Renal cortical epithelial cell (primary cell): ENCODE measurements at places on chromosomes 1 and 21.
A peak's percentile ranks its signal among the peaks of the same experiment; 100 is the strongest.

DNA sequence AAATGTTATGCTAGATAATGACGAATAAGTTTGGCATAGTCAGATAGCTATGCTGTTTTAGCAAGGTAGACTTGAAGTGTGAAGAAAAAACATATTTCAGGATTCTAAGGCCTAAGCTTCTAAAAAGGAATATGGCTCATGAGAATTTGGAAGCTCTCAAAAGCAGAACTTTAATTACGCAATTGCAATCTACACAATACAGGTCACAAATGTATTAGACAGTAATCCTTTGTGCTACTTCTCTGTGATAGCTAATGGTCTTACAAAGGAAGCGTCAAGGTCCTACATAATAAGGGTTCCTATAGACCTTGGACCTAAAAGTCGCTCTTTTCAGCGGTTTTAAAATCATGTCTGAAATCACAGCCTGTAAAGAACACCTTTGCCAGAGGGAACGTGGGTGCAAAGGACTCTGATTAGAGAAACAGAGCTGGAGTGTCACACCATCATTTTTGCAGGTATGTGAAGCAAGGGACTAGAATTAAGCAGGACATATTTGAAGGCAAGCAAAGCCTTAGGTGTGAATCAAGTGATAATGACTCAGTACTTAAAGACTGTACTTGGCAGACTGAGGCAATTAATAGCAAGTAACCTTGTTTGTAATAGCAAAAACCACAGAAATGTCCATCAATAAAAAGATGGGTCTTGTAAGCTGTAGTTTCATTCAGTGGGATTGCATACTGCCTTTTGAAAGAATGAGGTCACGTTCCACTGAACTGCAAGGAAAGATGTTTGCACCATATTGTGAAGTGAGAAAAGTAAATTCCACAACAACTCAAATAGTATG is 420.2 kb downstream of the KCTD3 start:
- DNase-seq = peak; percentile 75

DNA sequence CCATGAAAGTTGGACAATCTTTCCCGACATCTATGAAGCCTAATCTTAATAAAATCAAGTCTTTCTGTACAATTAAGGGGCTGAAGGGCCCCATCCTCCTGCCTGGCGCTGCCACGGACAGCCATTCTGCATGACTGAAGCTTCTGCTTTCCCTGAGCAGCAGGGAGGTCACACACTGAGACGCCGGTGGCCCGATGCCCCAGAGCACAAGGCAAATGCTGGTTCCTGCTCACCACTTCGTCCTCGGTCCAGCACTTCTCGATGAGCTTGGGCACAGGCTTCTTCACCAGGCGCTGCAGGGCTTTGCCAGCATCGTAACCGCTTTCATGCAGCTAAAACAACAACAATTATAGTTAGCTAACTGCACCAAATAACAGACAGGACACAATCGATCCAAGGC is 147.8 kb downstream of the SLC45A1 start:
- no peak for DNase-seq

- DNase-seq = no peak
Observed at GRCh38 chr1:181577475-181577874, 94.2 kb downstream of the CACNA1E start.

GRCh38 chr1:15148941-15149340 is 4.6 kb upstream of the TMEM51 start:
- no peak for DNase-seq

GRCh38 chr1:3368711-3369445 is 85.6 kb upstream of the ARHGEF16 start:
- DNase-seq = no peak

DNA sequence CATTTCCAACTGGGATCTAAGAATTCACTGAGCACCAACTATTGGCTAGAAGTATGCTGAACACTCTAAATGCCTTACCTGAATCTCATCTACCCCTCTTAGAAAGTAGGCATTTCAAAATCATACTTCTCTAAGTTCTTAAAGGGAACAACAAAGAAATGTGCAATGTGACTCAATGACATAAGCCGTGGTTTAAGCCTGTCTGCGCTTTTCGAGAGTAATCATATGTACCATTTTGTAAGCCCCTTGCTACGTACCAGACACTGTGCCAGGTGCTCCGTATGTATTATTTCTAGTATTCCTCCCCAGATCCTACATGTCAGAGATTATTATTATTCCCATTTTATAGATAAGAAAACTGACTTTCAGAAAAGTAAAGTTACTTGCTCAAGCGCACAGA is 454.2 kb downstream of the SETD4 start:
- DNase-seq = no peak

GRCh38 chr1:29517251-29518086 is 281.1 kb downstream of the PTPRU start:
- no peak for DNase-seq

DNA sequence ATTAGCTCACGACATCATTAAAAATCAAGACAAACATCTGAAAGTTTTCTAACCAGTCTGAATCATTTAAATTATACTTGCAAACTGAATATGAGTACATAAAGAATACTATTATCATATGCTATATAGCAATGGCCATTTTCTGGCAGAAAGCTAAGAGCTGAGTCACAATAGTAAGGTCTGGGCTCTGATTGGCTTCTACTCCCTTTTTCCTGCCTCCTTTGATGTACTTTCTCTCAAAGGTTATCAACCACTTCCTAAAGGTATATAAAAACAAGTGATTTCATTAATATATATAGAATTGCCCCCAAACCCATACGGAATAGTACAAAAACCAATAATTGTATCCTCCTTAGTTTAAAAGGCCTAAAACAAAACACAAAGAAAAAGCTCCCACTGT is 7.0 kb downstream of the KCNA3 start:
- DNase-seq = no peak

DNA sequence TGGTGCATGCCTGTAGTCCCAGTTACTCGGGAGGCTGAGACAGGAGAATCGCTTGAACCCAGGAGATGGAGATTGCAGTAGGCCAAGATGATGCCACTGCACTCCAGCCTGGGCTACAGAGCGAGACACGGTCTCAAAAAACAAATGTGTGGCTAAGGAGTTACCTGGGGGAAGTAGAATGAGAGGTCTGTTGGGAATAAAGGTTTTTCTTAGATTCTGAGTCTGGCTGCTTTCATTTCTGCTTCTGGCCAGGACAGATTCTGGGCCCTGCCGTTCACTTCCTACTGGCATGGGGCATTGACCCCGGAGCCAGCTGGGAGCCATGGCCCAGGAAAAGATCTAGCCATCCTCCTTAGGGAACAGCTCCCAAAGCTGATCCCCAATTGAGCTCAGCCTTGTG is 420 bp upstream of the DCDC2B start:
- no peak for DNase-seq

DNA sequence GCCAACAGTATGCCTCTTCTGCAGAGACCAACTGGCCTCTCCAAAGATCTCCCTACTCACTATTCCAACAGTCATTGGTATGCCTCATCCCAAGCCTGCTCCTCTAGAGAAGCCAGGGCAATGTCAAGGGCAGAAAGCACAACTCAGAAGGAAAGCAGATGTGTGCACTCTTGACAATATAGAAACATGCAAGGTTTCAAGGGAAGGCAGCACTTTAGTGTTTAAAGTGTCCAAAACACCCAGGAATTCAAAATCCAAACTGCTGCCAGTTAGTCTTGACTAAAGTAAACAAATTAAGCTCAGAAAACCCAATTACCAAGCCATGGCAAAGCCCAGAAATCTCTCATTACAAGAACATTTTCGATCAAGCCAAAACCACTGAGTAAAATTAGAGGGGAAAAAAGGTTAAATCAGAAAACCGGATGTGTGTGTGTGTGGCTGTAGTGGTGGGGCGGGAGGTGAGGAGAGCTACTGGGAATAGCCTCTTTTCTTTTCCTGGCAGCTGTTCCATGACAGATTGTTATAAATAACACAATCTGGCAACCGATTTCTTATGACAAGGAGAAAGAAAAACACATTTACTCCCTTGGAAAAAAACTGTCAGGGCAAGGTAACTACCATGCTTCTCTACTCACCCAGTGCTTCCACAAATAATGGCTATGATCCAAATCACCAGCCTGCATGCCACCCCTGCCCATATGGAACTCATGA is 39.2 kb downstream of the EIF2B3 start:
- DNase-seq = peak; percentile 42

- DNase-seq = peak; percentile 88
Observed at GRCh38 chr21:29271927-29272333, 26.8 kb upstream of the BACH1 start.

- DNase-seq = peak; percentile 59
Observed at GRCh38 chr1:31095298-31095981, 29.9 kb upstream of the PUM1 start.

- DNase-seq = no peak
Observed at GRCh38 chr1:171052977-171053376, 37.7 kb upstream of the FMO3 start.

DNA sequence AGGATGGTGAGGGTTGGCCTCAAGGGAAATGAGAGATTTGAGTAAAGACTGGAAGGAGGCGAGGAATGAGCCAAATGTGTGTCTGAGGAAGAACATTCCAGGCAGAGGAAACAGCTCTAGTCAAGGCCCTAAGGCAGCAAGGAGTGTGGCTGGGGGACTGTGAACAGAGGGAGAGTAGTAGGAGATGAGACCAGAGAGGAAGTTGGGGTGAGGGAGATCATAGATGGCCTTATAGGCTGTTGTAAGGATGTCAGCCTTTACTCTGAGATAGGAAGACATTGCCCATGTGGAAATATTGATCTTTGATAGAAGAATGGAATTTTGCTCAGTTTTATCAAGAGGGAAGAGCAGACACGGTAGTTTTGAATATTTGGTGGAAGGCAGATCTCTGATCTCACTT is 55.2 kb upstream of the ARTN start:
- DNase-seq = no peak

DNA sequence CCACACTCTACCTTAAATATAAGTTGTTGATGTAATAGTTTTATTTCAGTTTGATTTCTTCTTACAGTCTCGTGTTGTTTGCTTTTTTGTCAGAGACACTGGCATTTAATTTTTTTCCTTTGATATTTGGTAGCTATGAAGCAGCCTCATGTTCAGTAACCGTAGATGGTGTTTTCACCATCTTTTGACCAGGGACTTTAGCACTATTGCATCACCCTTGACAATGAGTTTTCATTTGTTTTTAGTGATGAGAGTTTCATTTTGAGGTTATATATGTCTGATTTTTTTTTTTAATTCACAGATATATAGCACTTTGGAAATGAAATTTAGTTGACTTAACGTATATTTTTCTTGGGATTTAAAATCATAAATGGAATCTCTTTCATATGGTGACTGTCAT is 36.2 kb downstream of the CEP350 start:
- DNase-seq = no peak

GRCh38 chr1:66944330-66945274 is 19.8 kb downstream of the MIER1 start:
- DNase-seq = peak; percentile 91

GRCh38 chr1:27087371-27088220 is 67.3 kb downstream of the SLC9A1 start:
- no peak for DNase-seq

DNA sequence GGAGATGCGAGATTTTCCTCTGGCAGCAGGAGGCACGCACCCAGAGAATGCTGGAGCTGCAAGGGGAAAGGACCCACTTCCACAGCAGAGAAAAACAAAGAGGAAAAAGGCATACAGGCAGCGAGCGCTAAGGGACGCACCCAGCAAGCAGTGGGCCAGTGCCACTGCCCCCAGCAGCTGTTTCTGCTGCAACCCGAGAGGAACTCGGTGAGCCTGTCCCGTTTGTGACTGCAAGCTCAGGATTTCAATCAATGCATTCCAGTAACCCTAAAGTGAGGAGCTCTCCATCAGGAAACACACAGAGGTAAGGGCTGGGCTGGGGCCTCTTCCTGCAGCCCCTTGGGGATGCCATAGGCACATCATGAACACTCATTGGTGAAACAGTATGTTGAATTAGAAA is 58.7 kb downstream of the ACP6 start:
- no peak for DNase-seq

- DNase-seq = no peak
Observed at GRCh38 chr1:235659186-235659771, 9.7 kb upstream of the GNG4 start.

DNA sequence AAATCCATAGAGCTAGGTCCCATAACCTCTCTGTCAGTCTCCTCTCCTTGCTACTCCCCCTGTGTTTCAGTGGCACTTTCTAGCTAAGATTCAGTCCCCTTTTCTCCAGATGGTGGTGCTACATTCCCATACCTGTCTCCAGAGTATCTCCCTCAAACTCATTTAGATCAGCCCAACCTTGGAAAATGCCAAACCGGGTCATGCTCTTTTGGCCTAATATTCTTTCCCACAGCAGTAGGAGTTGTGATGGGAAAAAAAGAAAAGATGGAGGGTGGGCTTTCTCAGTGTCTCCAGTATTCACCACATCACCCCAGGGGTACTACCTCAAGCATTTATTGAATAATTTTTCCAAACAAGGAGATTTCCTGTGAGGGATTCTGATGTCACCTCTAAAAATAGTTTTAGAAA is 3.2 kb upstream of the RXFP4 start:
- DNase-seq = peak; percentile 74

DNA sequence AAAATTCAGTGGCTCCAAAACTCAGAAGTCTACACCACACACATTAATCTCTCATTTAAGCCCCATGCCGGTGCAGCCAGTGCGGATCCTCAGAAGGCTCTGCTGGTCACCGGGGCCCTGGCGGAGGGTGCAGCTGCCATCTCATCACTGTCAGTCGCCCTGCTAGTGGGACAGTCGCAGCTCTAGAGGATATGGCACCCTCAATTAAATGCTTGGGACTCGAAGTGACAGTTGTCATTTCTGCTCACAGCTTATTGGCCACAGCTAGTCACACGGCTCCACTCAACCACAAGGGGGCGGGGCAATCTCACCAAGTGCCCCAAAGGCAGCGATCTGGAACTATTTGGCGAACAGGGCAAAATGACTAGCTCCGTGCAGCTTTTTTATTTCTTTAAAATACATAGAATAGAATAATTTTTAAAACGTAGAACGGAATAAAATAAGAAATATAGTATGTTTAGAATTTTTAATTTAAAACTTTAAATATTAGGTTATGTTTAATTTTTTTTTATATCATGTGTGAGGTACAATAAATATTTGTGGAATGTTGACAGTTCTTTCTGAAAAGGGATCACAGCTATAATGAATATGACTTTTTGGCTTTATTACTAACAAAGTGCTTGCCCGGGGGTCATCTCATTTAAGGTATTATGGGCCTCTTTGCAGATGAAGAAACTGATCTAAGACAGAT is 8.0 kb upstream of the MAN1C1 start:
- DNase-seq = peak; percentile 53

- DNase-seq = peak; percentile 36
Observed at GRCh38 chr1:21721295-21721985, 52.3 kb upstream of the RAP1GAP start.

DNA sequence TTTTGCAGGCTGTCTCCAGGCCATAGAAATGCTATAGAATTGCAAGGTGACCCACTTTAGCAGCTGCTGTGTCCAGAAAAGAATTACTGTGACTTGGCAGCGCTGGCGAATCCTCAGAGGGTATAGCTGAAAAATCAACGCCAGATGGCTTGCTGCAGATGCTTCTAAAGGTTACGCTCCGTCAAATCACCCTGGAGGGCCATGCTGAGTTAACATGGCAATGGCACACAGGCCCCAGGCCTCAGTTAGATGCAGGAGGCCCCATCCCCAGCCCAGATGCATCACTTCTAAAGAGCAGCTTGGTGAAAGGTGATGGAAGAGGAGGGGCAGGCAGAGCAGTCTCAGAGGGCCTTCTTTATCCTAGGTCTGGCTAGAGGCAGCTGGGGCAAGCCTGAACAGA is 18.0 kb downstream of the KIAA1614 start:
- DNase-seq = no peak
